ENCODE measurements at places on chromosomes 6 and 20.

DNA sequence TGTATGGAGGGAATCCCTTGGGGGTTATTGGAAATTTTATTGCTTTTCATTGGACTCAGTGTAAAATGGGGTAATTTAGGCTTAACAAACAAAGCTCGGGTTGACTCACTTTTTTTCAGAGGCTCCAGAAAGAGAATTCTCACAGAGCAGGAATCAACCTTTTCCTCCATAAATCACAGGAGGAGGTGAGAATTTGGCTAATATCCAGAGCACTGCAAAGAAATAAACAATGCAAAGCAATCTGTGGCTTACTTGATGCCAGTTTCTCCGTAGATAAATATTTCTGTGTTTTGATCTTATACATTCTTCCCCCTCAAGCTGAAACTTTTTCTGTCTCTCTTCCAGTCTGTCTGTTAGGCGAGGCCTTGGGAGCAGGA is 176.6 kb downstream of the TSHZ2 start:
- no peak for DNase-seq

- DNase-seq: no peak
Measured at GRCh38 chr6:147983581-147984366, 358.9 kb upstream of the SASH1 start.

DNA sequence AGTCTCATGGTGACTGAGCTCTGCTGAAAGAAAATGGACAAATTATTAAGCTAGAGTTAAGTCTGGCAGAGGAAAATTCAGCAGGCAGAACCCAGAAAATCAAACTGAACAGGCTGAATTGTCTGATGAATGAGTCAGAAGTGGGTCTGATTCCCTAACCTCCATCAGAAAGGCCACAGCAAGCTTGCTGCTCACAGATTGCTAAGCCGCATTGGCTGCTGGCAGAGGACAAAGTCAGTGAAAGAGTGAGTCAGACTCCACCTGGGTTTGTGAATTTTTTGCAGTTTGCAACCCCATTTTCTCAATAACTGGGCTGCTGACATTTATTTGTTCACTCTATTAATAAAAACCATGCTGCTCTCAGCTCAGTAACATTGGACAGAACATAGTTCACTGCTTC is 191.3 kb downstream of the EPM2A start:
- DNase-seq: no peak

- DNase-seq: no peak
Measured at GRCh38 chr6:93721386-93722048, 302.2 kb upstream of the EPHA7 start.

GRCh38 chr6:139369068-139369467 is 5.4 kb downstream of the CITED2 start:
- no peak for DNase-seq

- no peak for DNase-seq
Measured at GRCh38 chr6:151494235-151494935, 568 bp downstream of the CCDC170 start.

- no peak for DNase-seq
Measured at GRCh38 chr6:50962213-50962759, 143.6 kb downstream of the TFAP2B start.

GRCh38 chr6:105894556-105894955 is 191.6 kb upstream of the PRDM1 start:
- no peak for DNase-seq

- DNase-seq: no peak
Measured at GRCh38 chr6:30726506-30727413, 6.6 kb downstream of the TUBB start.

DNA sequence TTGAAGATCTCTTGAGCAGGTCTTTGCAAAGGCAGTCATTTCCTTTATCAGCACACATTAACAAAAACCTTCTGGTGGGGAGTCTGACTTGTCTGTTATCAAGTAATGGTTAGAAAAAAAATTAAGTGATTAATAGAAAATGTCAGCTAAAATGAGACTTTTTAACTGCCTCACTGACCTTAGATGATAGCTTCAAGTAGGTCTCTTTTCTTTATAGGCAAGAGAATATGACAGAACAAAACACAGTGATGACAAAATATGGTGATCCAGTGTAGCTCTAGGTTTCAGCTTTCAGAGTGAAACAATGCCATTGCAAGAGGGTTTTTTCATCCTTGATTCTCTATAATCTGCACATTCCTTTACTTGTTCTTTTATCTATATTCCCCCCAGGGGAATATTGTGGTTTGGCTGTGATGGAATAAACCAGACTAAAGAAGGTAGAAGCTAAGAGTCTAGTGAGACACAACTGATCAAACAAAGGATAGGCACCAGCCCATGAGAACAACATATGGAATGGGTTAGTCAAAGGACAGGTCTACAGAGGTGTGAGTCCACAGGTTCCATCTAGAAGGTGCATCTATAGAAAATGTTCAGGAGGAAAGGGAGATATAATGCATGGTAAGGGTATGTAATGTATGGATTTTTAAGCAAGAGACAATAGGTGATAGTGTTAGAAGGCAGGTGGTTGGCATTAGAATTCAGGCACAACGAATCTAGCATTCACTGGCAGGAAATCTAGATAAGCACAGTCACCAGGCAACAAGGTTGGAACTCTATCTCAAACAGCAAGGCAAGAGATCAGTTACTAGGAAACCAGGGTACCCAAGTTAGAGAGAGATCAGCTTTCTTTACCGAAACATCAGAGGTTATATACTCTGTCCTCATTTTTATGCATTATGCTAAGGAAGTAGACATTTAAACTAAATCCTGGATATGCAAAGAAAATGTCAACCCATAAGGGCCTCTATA is 228.9 kb upstream of the SMLR1 start:
- DNase-seq: no peak

- DNase-seq: no peak
Measured at GRCh38 chr20:19850198-19850533, 92.1 kb downstream of the RIN2 start.

- DNase-seq: no peak
Measured at GRCh38 chr20:44350567-44350966, 4.9 kb upstream of the HNF4A start.

- DNase-seq: no peak
Measured at GRCh38 chr6:4380881-4381281, 245.5 kb upstream of the ECI2 start.
